ENCODE measurements at places on chromosomes 7 and 10.
A peak's percentile ranks its signal among the peaks of the same experiment; 100 is the strongest.

- no peak for DNase-seq
Measured at GRCh38 chr10:80526742-80527141, 11.0 kb upstream of the SH2D4B start.

DNA sequence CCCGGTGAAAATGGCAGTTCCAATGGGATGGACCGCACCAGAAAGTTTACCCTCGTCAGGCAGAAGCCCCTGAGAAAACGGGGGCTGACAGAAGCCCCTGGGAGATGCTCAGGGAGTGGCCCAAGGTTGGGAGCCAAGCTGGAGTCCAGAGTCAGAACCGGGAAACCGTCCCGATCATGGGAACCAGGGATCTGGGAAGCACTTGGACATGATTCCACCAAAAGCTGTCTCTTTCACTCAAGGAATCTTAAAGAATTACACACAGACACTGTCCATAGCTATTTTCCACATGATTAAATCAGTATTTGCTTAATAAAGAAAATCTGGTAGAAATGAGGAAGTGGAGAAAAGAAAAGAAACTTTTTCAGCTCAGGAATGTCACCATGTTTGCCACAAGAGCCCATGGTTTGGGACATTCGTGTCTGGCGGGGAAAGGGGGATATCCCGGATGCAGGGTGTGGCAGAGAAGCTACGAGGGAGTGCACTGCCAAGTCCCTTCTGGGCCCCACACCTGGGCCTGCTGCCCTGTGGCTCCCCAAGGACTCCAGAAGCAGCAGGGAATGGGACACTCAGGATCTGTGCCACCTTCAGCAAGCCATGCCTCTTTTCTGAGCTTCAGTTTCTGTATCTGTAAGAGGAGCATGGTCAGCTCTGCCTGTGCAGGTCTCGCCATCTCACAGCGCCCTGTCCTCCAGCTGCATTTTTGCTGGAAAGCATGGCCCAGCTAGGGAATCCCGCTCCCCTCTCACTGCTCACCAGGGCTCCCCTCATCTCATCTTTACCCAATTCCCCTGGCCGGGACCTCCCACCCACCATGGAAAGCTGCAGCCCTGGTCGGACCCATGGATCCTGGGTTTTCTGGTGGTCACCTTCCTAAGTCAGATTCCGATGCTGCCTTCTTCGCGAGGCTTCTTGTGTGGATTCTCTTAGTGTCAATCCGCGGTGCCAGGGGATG, 225.1 kb upstream of the GRB10 start:
- DNase-seq = no peak

DNA sequence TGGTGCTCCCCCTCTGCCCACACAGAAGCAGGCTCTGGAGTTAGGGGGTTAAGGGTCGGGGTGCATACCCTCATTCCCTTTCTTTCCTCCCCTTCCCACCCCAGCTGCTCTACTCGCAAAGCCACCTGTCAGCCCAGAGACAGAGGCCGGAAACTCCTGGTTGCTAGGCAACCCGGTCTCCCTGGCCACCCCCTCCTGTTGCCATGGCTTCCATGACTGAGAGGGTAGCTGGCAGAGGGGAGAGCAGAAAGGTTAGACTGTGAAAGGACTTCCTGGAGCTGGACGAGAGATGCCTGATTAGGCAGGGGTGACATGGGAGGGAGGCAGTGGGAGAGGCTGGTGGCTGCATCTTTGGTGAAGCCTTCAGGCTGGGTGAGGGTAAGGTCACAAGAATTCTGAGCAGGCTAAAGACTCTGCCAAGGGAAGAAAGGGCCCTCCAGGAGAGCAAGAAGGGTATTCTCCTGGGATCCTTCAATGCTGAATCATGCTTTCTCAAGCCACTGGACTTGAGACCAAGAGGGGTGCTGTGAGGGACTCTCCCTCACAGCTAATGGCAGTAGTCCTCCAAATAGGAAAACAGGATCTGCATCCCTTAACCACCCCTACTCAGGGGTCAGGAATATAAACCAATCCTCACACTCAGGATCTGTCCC, 5.4 kb downstream of the PSD start:
- peak; percentile 74 for DNase-seq

DNA sequence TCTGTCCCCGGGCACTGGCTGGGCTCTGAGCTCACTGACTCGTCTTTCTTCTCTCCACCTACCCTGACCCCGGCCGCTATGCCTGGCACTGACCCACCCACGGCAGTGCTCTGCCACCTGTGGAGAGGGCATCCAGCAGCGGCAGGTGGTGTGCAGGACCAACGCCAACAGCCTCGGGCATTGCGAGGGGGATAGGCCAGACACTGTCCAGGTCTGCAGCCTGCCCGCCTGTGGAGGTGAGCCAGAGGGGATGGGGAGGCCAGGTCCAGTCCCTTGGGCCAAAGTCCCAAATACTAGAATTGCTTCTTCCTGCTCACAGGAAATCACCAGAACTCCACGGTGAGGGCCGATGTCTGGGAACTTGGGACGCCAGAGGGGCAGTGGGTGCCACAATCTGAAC, 27.3 kb downstream of the TBATA start:
- DNase-seq = no peak

GRCh38 chr10:27861781-27862180, 116.2 kb upstream of the MKX start:
- DNase-seq = no peak

DNA sequence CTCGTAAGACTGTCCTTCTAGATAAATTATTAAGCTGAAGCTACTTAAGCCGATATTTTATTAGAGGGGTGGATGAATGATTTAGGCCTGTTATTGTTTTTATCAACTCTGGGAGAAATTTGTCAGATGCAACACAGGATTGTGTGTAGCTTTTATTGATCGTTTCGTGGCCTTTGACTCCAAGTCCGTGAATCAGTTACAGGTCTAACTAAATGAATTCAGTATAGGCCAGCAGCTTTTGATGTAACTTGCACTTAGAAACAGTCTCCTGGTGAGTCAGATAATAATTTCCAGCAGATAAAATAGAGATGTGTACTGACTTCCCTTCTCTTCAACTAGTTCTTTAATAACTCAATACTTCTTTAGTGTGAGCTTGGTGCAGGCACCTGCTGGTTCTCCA, 341.7 kb upstream of the SMIM30 start:
- DNase-seq = no peak

DNA sequence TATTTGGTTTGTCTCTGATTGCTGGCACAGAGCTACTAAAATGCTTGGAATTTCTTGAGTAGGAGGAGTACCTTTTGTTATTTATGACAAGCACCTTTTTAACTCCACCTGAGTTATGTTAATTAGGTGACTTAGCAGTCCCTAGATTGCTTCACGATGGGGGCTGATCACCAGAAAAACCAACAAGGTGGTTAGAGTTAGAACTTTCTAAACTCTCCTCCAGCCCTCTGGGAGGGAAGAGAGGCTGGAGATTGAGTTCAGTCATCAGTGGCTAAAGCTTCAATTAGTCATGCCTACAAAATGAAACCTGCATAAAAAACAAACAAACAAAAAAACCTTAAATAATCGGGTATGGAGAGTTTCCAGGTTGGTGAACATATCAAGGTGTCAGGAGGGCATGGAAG, 23.6 kb upstream of the ING3 start:
- no peak for DNase-seq

DNA sequence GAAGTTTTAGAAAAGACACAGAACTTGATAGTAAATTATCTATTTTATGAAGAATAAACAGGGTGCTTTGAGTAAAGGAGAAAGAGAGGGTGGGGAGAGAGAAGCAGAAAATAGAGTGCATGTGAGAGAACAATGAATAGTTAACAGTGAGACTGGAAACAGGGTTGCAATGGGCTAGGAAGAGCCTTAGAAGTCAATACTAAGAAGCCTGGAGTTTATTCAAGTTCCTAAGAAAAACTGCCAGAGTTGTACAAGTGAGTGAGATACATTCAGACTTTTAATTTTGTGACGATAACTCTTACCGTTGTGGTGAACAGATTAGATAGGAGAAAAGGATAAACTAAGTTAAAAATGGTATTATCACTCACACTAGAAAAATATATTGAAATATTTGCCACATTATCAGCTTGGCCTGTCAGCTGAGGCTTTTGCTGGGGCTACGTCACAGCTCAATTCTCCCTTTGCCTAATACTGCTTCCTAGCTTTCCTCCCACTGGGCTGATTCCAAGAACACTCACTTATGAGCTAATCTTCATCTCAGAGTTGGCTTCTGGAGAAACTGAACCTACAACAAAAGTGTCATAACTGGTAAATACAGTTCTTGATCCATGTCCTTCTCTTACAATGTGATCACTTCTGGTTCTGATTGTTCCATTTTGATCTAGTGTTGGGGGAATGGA, 92.7 kb downstream of the SEMA3D start:
- DNase-seq = no peak

DNA sequence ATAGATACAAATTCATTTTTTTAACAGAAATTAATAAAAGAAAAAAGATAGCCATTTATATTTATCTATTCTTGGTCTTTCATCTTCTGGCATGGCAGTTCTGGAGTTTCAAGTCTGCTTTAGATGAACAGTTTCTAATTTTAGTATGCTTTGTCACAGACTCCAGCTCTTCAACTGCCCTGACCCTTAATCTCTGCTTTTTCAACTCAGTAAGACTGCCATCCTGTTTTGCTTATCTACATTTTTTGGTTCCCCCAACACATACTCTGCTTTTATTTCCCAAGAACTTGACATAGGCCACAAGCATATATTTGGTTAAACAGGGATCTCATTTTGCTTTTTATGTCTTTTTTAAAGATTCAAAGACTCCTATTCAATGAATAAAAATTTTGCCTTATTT, 309.3 kb upstream of the KCND2 start:
- DNase-seq = no peak

GRCh38 chr7:121639705-121640104, 233.3 kb upstream of the PTPRZ1 start:
- peak; percentile 81 for DNase-seq

DNA sequence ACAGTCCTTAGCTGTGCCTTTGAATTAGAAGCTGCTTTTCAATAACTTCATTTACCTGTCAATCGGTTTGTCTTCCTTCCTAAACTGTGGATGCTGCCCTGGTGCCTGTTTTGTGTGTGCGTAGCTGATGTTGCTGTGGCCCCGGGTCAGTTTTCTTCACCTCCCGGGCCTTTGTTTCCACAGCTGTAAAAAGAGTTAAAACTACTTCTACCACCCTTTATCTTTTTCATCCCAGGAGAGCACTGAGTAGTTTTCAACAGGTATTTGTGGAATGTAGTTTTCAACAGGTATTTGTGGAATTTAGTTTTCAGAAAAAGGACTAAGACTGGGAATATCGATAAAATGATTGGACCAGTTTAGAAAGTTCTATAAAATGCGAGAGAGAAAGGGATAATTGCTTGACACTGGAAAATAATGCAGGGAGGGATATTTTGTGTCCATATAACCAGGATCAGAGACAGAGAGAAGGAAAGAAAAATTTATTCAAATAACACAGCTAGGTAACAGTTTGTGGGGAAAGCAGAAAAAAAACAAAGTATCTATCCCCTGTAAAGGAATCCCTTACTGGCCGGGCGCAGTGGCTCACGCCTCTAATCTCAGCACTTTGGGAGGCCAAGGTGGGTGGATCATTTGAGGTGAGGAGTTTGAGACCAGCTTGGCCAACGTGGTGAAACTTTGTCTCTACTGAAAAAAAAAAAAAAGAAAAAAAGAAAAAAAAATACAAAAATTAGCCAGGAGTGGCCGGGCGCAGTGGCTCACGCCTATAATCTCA, 15.9 kb upstream of the IGF2BP3 start:
- DNase-seq = no peak

- DNase-seq = no peak
Measured at GRCh38 chr10:97186911-97187310, 1.2 kb upstream of the SLIT1 start.

DNA sequence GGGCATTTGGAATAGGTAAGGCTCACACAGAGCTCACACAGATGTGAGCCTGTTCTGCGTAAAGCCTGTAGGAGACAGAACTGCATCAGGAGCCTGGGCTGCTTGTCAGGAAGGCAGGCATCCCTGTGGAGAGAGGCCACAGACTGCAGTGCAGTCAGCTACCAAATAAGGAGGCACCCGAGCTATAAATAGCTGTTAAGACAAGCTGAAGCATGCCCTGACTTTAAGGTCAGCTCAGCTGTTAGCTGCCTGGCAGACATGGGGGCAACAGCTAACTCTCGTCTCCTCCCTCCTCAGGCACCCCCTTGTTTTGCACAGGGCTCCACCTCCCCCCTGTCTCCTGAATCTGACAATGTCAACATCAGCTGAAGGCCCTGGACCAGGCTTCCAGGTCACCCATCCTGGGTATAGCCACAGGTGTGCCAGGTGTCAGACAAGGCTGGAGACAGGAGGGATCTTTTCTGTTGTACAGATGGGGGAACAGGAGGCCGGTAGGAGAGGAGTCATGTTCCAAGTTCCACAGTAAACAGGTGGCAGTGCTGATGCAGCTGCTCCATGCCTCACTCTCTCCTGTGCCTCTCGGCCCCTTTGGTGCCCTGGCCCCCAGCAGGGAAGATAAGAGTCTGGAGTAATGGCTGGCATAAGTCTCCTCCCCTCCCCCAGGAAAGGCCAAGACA, 27.6 kb upstream of the MKRN1 start:
- DNase-seq = peak; percentile 94

- no peak for DNase-seq
Measured at GRCh38 chr10:17077346-17077781, 52.2 kb downstream of the CUBN start.

DNA sequence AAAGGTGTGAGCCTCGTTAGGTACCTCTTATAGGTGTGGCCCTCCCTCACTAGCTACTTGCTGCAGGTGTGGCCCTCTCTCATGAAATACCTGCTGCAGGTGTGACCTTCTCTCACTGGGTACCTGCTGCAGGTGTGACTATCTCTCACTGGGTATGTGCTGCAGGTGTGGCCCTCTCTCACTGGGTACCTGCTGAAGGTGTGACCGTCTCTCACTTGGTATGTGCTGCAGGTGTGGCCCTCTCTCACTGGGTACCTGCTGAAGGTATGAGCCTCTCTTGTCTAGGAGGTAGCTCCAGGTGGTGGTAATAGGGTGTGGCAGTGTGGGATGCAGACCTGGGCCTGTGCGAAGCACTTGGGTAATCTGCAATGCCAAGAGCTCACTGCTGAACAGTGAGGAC, 170.7 kb upstream of the PLPP4 start:
- DNase-seq = no peak

- no peak for DNase-seq
Measured at GRCh38 chr7:7156663-7157062, 25.7 kb upstream of the C1GALT1 start.

DNA sequence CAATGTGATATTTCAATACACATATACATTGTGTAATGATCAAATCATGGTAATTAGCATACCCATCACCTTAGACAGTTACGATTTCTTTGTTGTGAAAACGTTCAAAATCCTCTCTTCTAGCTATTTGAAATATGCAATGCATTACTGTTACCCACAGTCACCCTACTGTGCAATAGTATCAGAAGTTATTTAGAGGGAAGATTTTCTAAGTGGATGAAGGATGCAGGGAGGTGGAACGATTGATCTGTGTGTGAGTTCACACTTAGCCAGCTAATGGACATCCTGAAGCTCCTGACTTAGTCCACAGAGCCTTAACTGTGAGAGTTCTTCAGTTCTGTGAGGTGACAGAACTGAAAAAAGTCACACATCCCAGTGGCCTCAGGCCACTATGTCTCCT, 97.2 kb upstream of the LAMB4 start:
- no peak for DNase-seq

DNA sequence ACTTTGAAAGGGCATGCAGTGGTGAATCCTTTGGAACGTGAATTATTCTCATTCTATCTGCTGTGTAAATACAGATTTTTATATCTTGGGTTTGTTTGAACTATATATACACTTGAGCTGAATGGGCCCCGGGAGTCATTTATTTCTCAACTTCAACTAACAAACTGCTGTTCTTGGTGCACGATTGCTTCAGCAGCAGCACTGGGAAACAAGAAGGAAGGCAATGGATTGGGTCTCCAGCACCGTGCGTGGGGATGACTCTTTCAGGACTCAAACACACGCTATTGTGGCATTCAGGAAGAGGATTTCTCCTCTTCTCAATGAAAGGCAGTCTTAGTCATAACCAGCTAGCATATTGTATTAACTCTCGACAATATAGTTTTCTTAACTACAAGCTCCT, 226.0 kb upstream of the NFE2L3 start:
- no peak for DNase-seq

Measured in NCI-H1105 (cell line).